Activated CD4-positive, alpha-beta T cell treated with anti-CD3 and anti-CD28 coated beads, Interleukin-10, Interleukin-2, amounts not matched to agents 100 ng/mL and 50 ng/mL, durations not matched to agents 16 hours and 8 hours (primary cell): ENCODE measurements at places on chromosomes 3 and 15.

DNA sequence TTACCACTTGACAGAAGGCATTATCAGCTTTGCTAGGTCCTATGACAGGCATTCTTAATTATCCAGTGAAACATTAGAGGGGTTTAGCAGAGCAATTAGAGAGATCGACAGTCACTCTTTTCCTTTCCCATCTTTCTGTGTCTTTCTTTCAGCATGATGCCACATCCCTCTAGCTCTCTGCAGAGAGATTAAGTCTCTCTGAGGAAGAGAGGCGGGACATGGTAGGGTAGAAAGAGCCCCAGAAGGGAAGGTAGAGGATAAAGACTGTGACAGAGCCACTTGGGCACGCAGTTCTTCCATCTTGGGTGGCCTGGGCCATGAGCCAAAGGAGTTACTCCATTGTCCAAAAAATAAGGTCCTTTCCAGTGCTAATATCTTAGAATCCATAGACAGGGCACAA lies 55.8 kb downstream of the HHLA2 start:
- DNase-seq, result no peak

GRCh38 chr3:186589856-186590579 lies 19.5 kb downstream of the DNAJB11 start:
- peak; percentile 45 for DNase-seq

DNA sequence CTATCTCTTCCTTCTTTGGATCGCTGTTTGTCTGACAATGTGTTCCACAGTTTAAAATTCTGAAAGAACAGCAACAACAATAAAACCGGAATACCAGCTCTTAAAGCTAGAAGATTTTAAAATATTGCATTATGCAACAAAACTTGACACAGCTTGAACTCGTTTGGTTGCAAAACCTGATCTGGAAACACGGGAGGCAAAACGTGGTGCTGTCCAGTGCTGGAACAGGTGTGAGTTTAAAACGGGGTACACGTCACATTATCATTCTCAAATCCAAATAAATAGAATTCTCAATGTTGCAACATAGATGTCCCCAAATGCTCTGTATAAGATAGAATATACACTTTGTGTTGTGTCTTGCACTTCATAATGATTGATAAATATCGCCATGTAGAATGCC lies 110.9 kb upstream of the LYSMD4 start:
- no peak for DNase-seq

- no peak for DNase-seq
Measured at GRCh38 chr15:100544946-100545345, 16.2 kb upstream of the CERS3 start.

GRCh38 chr3:156291272-156292123 lies 171.1 kb downstream of the KCNAB1 start:
- DNase-seq, result no peak

GRCh38 chr3:8733332-8734094 lies at the start of gene CAV3:
Gene CAV3, plus strand, starts transcription at chr3:8733802. Its CDS starts 75 bp downstream, at chr3:8733877.
- no peak for DNase-seq

GRCh38 chr3:46897031-46897430 lies 19.5 kb downstream of the PTH1R start:
- DNase-seq, result no peak

DNA sequence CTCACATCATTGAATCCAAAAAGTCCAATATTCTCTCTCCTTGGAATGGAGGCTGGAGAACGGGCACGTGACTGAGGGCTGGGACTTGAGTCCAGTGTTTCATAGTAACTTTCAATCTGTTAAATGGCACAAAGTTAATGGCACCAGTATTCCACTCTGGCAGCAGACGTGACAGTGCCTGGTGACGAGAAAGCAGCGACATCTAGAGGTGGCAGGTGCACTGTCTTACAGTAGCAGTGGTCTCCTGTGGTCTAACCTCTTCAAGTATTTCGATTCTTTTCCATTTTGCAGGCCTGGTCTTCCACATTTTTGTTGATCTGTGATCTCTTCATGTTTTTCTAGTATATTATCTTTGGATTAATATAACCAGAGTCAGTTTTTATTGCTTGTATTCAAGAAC lies 107.1 kb downstream of the OXSM start:
- DNase-seq, result no peak

DNA sequence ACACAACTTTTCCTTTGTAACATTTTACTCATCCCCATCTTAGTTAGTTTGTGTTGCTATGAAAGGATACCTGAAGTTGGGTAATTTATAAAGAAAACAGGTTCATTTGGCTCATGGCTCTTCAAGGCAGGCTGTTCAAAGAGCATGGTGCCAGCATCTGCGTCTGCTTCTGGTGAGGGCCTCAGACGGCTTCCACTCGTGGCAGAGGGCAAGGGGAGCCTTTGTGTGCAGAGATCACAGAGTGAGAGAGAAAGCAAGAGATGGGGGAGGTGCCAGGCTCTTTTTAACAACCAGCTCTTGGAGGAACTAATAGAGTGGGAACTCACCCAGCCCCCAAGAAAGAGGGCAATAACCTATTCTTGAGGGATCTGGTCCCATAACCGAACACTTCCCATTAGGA lies 23.1 kb downstream of the PLA2G4F start:
- DNase-seq, result no peak
